Hypothalamus (tissue), 51 donors: ENCODE measurements at places on chromosomes 2 and 18.
A peak's percentile ranks its signal among the peaks of the same experiment; 100 is the strongest.

DNA sequence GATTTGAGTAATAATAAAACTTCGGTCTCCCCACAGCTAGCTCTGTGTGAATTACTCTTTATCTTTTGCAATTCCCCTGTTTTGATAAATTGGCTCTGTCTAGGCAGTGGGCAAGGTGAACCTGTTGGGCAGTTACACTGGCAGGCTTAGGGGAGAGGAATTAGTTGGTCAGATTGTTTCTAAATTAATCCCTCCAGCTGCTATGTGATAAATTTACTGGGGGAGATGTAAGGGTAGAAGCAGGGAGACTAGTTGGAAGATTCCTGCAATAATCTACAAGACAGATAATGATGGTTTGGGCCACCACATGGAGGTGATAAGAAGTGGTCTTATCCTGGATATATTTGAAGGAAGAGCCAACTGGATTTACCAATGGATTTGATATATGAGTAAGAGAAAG is 118.5 kb upstream of the TACR1 start:
- no peak for DNase-seq

DNA sequence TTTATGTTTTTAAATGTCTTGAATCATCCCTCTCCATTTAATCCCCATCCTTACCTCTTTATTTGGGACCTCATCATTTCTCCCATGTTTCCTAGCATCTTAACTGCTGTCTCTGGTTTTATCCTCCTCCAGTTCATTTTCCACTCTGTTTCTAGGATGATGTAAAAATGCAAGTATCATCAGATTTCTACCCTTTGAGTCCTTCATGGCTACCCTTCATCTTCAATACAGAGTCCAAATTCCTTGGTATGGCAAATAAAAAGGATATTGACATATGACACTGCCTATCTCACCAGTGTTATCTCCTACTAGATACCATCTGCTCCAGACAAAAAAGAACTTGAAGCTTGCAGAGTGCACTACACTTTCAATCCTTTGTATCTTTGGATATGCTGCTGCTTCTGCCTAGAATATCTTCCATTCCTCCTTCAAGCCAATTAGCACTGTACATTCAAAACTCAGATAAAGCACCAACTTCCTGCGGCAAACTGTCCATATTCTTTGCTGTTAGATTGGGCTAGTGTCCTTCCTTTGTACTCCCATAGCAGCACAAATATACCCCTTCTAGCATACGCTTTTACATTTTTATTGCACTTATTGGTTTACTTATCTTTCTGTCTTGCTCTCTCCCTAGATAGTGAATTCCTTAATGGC is 24.6 kb upstream of the TLK1 start:
- no peak for DNase-seq

GRCh38 chr2:65746931-65747675 is 314.7 kb upstream of the SPRED2 start:
- peak; percentile 6 for DNase-seq

DNA sequence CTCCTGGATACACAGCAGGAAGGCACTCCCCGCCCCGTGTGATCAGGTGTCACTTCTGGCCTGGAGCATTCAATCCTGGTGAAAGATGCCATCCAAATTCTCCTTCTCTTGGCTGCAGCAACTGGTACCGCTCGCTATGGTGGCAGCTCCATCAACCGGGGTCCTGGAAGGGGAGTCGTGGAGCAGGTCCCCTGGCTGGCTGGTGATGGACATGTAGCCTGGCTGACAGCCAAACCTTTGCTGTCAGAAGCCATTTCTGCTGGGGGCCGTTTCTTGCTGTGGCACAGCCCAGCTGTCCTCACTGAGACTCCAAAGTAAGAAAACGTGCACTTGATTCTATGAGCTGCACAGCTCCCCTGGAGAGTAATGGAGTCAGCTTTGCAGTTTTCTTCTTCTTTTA is 7.1 kb upstream of the CYS1 start:
- no peak for DNase-seq
